ENCODE measurements at places on chromosomes 5 and 9.

DNA sequence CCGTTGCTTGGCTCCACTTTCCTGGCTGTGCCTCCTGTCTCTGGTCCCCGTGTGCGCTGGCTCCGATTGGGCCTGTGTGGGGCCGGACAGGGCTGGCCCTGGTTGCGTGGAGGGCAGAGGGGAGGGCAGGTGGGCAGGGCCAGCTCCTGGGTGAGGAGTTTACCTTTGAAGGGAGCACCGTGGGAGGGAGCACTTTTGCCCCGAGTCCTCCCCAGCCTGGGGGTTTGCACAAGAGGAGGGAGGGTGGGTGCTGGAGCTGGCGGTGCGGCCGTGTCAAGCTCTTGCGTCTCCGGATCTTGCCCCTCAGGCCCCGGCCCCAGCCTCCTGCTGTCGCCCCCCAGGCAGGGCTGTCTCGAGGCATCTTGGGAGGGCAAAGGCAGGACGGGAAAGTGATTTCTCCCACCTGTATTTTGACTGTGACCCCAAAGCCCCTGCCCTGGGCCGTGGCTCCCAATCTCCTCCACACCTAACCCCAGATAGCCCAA is 48.3 kb upstream of the EXOC3 start:
- DNase-seq: no peak

DNA sequence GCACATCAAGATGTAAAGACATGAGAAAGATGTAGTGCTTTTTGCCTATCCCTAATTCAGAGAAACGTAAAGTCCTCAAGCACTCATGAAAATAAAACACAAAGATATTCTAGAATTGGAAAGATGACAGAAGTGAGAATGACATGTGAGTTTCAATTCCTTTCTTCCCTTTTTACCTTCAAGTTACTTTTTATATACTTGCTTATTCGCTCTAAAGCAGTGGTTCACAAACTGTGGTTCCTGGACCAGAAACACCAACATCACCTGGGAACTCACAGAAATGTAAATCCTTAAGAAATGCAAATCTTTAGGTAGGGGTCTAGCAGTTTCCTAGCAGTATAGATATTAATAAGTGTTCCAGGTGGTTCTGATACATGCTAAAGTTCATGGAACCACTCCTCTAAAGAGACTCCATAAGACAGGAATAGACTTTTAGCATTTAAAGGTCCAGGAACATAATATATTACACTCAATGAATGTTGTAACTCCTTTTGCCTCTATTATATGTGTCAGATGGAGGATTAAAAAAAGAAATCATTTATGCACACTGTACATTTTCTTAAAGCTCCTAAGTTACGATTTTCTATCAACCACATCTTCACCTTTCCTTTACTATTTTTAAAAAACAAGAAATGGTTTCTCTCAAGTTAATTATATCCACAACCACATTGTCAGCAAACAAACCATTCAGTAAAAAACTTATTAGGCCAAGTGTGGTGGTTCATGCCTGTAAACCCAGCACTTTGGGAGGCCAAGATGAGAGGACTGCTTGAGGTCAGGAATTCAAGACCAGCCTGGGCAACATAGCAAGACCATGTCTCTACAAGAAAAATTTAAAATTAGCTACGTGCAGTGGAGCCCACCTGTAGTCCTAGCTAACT is 39.9 kb downstream of the ERP44 start:
- DNase-seq: no peak

- DNase-seq: no peak
Measured at GRCh38 chr5:80863708-80864107, 96.5 kb upstream of the RASGRF2 start.

DNA sequence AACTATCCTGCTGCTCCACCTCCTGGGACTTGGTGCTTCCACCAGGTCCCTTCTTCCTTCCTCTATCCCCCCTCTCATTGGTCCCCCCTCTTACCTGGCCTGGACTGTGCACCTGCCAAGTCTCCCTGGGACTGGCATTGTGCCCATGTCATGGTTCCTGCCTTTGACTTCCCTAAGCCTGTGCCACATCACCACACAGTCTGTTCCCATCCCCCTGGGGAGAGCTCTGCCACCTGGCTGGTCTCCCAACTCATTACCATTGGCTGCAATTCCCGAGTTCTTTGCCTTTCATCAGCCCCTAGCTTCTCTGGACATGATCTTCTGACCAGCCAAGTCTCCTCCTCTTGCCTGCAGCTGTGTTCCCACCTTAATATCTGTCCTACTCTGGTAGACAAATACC is 180.3 kb downstream of the SREK1 start:
- no peak for DNase-seq

GRCh38 chr9:138073408-138073807 is 195.8 kb downstream of the CACNA1B start:
- no peak for DNase-seq

All from hematopoietic multipotent progenitor cell treated with erythropoietin and hydrocortisone succinate and interleukin-3 and kit ligand, for 8 days (in vitro differentiated cells).